Stimulated activated CD8-positive, alpha-beta memory T cell treated with anti-CD3 and anti-CD28 coated beads, Interleukin-4, amount 100 ng/mL, for 4 hours (primary cell): ENCODE measurements at places on chromosomes 13 and 19.

- DNase-seq = no peak
Observed at GRCh38 chr13:46383383-46383782, 3.7 kb downstream of the RUBCNL start.

GRCh38 chr19:55544014-55544413 is 1.3 kb downstream of the SBK3 start:
- no peak for DNase-seq

GRCh38 chr19:4967738-4968461 is 1.0 kb upstream of the KDM4B start:
- DNase-seq = no peak

DNA sequence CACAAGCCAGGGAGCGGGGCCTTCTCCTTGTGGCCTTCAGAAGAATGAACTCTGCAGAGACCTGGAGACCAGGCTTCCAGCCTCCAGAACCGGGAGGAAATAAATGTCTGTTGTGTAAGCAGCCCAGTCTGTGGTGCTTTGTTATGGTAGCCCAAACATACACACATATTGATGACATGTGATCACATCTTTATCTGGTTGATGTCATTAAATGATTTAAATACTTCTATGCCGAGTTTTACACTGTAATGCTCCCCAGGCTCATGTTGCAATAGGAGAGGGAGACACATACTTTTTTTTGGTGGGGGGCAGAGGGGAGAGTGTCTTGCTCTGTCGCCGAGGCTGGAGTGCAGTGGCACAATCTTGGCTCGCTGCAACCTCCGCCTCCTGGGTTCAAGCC is 188.0 kb upstream of the IRS2 start:
- DNase-seq = no peak

- no peak for DNase-seq
Observed at GRCh38 chr19:3698386-3698950, 1.8 kb downstream of the PIP5K1C start.

DNA sequence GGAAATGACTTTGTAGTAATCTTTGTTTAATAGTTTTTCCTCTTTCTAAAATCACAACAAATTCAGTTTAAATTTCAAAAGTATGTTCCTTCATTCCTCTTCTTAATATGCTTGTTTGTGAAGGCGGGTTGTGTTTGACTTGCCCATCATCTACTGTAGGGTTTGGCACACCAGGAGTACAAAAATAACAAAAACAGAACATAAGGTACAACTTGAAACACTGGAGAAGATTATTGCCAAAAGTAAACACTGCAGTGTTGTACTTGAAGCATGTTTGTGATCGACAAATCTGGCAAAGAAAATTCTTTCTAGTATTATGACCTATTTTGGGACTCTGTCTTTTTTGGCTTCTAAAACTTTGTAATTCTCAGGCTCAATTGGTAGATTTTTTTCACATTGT is 518.6 kb downstream of the SLITRK5 start:
- DNase-seq = no peak

DNA sequence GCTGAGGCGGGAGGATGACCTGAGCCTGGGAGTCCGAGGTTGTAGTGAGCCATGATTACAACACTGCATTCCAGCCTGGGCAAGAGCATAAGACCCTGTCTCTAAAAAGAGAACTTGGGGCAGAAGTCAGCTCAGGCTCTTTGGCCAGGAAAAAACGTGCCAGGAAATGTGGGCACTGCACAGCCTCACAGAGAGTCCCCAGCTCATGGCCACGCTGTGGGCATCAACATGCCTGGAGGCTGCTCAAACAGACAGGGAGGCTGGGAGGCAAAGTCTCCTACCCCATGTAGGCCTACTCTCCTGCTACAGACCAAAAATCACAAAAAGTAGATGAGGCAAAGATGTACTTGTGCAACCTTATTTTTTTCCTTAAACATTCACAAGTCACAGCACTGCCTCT is 49.4 kb downstream of the PEPD start:
- DNase-seq = no peak

DNA sequence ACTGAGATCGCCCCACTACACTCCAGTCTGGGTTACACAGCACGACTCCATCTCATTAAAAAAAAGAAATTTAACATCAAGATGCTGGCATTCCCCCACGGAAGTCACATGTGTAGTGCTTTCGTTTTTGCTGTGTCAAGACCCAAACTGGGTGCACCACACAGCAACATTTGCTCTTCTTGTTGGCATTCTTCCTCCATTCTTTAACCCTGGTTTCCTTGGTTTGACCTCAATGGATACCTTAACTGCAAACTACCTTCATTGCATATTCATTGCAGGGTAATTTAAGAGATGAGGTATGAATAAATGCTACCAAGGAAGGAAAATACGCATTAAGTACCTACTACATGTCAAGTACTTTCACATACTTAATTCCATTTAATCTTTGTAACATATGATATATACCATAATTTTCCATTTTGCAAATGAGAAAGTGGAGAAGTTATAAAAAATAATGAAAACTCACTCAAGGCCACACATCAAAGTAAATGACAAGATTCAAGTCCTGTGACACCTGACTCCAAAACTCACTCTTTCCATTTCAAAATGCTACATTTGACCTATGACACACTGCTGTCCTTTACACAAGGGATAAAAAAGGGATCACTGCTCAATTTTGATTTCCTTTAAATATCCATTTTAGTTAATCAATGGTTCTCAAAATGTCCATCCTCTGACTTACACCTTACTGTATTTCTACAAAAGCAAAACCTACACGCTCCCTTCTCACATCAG is 59.2 kb downstream of the STK24 start:
- DNase-seq = no peak

DNA sequence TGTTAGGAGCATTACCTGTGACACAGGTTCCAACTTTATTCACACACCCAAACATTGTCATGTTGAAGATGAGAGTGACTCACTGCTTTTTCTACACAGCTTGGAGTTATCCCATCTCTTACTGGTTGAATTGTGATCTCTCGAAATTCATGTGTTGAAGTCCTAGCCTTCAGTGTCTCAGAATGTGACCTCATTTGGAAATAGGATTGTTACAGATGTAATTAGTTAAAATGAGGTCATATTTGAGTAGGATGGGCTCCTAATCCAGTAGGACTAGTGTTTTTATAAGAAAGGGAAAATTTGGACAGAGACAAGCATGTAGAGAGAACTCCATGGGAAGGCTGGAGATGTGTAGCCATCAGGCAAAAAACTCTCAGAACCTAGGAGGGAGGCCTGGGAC is 142.5 kb downstream of the POSTN start:
- no peak for DNase-seq

- DNase-seq = no peak
Observed at GRCh38 chr19:44943801-44944249, 1.8 kb downstream of the APOC4 start.

DNA sequence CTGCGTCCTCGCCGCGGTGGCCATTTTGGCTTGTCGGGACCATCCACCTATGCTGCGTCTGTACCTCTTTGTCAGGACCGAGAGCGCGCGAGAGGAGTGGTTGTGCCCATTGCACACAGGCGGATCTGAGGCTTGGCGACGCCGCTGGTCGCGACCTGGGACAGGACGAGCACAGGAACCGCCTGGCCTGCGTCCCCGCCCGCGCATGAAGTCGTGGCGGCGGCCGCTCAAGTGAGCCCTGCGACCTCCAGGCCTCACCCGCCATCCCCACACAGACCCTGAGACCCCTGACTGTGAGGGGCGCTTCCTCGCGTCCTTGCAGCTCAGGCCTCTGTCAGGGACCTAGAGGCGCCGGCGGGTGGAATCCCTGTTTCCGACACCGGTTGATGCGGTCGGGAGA is 16.8 kb downstream of the ZNF586 start:
- DNase-seq = no peak

- DNase-seq = no peak
Observed at GRCh38 chr19:41726493-41726892, 18.1 kb downstream of the CEACAM5 start.

DNA sequence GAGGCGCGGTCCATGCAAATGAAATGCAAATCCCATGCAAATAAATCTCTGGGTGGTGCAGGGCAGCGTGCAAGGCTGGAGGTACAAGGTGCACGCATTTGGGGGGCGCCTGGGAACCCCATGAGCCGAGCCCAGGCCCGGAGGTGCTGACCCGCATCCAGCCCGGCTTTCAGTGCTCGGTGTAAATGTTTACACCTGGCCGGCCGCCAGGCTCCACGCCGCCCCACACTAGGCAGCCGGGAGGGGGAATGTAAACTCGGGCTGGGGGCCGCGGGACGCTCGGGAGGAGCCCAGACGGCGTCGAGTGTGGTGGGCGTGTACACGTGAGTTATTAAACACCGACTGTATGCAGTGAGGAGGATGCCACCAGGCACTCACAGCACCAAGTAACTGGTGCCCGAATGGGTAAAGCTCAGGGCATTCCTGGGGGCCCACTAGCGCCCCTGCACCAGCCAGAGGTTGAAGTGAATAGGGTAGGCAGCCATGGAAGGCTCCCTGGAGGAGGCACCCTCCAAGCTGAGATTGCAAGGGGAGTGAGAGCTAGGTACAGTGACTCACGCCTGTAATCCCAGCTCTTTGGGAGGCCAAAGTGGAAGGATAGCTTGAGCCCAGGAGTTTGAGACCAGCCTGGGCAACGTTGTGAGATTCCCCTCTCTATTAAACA is 17.2 kb downstream of the FUT6 start:
- DNase-seq = no peak

- DNase-seq = no peak
Observed at GRCh38 chr13:25585000-25585399, 213.2 kb downstream of the ATP8A2 start.

DNA sequence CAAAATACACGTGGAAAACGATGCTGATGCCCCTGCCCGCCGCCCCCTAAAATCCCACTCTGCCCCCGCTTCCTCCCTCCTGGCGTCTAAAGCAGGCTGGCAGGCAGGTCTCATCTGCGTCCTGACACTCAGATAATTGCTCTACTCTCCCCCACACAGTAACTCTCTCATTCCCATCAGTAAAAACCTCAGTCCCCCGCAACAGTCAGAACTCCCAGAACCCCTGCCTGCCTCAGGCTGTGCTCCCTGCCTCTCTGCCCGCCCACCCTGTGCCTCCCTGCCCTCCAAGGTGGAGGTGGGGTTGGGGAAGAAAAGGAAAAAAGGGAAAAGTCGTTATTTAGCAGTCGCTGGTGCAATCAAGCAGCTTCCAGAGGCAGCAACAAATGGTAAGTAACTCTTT is 473.7 kb downstream of the EFNB2 start:
- DNase-seq = no peak

GRCh38 chr19:33883859-33884519 is 87.3 kb downstream of the KCTD15 start:
- no peak for DNase-seq

DNA sequence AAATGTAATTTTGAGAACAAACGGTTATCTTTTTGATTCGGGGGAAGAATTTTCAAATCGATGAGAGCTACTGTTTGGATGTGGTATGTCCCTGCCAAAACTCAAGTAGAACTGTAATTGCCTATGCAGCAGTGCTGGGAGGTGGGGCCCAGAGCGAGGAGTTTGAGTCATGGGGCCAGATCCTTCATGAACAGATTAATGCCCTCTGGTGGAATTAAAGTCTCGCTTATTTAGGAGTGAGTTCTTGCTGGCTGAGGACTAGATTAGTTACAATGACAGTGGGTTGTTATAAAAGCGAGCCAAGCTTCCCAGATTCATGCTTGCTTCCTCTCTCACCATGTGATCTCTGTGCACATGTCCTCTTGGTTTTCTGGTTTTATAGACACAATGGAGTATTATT is 11.8 kb upstream of the PRR20A start:
- DNase-seq = no peak

- no peak for DNase-seq
Observed at GRCh38 chr13:27919659-27919933, 204 bp upstream of the PDX1 start.

GRCh38 chr13:113544071-113544891 is 40.3 kb upstream of the TFDP1 start:
- no peak for DNase-seq

DNA sequence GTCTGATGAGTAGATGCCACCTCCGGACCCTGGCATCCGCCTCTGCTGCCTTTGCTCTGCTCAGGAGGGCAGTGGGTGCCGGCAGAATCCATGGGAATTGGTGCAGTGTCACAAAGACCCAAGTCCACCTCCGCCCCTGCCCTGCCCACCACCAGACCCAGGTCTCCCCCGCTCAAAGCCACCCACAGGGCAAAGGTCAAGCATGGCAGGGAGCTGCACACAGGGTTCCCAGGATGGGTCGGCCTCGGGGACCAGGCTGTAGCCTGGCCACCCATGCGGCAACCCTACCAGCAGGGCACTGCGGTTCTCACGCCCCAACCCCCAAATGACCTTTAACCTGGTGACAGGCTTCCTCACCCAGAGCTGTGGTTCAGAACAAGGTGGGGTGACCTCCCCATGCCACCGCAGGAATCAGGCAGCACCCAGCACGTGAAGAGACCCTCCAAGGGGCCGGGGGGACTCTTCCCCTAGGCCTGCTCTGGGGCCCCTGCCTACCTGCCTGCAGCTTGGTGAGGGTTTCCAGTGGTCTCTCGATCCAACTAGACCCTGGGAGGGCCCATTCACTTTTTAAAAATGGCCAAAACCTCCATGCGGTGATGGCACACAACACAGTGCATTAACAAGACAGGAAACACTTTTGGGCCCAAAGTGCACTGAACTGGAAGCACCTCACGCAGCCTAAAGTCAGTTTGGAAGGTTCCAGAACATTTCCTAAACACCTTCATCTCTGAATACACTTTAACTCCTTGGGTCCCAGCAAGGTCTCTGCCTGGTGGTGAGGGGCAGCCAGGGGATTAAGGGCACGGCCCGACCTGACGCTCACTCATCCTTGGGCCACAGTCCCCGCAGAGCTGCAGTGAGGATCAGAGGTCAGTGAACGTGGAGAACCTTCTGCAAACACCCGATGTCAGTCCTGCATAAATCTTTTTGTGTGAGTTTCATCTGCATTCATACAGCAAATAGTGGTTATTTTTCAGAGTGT is 11.0 kb downstream of the GAS6 start:
- no peak for DNase-seq

DNA sequence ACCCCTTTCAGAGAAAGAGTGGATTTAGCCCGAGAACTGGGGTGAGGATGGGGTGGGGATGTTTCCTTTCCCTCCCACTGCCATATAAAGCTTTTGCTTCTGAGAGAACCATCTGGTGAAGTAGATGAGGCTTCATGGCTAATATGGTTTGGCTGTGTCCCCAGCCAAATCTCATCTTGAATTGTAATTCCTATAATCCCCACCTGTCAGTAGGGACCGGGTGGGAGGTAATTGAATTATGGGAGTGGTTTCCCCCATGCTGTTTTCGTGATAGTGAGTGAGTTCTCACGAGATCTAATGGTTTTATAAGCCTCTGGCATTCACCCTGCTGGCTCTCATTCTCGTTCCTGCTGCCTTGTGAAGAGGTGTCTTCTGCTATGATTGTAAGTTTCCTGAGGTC is 270.9 kb downstream of the LMO7 start:
- no peak for DNase-seq
